ENCODE measurements at places on chromosomes 11 and 22.

DNA sequence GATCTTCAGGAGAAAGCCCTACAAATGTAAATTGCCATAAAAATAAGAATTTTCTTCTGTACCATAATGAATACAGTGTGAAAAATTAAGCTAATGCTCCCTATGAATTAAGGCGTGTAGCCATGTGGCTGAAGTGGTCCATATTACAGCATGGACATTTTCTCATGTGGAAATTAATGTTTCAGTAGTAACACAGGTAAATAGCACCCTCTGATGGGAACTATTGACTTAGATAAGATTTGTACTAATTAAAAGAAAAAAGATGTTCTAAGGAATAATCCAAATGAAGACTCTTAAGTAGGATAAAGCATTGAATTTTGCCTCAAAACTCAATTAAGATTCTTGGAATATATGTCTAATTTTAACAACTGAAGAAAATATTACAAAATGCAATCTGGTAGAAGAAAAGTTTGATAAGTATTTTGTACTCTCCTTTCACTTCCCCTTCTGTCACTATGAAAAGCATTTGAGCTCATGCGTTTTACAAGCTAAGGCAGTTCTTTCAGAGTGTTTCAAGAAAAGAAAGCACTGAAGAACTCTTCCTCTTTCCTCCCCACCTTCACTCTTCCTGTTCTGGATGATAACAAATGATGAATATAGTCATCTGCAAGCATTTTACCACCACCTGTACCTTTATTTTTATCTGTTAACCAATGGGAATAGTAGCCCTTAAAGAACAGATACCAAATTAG, 9.9 kb upstream of the OR8D2 start:
- no peak for DNase-seq

- DNase-seq: no peak
Measured at GRCh38 chr11:761526-762108, 14.4 kb downstream of the TALDO1 start.

DNA sequence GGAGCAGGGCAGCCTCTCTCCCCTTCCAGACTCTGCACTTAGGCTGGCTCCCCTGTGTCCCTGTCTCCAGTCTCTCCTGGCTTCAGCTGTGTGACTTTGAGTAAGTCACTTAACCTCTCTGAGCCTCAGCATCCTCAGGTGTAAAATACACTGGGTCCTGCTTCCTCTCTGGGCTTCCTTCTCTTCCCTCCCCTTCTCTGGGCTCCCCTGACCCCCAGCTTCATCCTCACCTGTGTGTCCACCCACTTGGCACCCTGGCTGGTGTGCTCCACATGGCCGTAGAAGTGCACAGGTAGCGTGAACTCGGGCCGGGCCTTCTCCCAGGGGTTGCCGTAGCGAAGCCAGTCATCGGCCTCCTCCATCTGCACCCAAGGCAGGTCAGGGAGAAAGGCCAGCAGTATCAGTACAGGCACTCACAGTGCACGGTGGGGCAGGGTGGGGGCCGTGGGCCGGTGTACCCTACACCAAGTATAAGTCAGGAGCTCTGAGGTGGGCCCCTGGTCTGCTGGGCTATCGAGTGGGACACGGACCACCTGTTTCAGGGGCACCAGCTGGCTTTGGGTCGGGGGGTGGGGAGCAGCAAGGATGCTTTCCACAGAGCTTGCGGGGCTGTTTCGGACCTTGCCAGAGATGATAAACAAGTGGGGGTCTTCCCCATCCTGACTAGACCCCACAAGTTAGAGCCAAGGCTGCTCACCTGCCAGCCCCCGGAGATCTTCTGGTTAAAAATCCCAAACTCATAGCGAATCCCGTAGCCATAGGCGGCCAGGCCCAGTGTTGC, 2.0 kb downstream of the PYGM start:
- no peak for DNase-seq

- no peak for DNase-seq
Measured at GRCh38 chr11:34215806-34216453, 110.5 kb downstream of the NAT10 start.

GRCh38 chr22:49261616-49262015, 566.1 kb downstream of the BRD1 start:
- DNase-seq: no peak

DNA sequence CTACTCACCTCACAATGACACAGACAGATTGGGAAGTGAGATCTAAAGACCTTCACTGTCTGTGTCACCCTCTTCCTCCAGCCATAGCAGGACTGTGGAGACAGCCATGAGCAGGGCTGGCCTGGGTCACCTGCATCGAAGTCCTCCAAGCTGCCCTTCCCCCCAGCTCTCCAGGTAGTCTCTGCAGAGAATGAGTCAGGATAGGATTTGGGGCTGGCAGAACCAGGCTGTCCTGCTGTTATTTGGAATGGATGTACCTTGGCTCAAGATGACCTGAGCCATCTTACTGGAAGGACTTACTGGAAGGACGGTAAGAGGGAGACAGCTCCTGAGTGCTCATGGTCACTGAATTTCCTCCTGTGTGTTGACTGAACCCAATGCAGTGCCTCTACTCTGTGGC, 29.2 kb downstream of the GGTLC2 start:
- DNase-seq: no peak

- DNase-seq: no peak
Measured at GRCh38 chr11:92295175-92296137, 70.8 kb downstream of the FAT3 start.

GRCh38 chr11:85825616-85826015, 14.7 kb upstream of the SYTL2 start:
- no peak for DNase-seq

DNA sequence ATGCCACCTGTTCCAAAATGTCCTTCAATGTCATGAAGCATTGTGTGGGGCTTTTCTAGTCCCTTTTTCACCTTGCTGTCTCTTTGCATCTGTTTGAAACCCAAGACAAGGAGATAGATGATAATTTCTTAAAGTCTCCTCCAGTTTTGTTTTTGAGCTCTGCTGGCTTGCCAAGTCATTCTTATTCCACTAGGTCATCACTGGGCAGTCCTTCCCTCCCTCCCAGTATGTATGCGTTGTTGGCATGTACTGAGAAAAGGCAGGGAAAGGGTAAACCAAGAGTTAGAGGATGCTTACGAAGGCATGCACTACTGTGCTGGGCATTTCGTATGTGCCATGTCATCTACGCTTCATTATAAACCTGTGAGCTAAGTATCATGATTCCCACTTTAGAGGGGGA, 78.6 kb downstream of the PARVA start:
- DNase-seq: no peak

DNA sequence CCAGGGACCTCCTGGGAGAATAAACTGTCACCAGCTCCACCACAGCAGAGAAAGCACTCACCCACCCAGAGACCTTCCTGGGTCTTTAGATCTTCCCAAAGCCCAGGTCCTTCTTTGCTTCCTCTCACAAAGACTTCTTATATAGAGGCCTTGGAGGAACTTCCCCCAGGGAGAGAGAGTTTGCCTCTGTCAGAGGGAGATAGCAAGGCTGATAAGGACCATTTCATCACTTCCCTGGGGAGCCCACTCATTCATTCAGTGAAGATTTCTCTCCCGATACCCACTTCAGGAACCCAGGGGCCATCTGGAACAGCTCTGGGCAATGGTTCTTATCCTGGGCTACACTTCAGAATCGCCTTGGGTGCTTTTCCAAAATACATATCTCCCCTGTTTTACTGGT, at the start of gene PRG2:
PRG2 (minus strand) TSS at position 116 of the 400 bp plus-strand sequence. CDS start 706 bp downstream, outside the sequence.
- no peak for DNase-seq

DNA sequence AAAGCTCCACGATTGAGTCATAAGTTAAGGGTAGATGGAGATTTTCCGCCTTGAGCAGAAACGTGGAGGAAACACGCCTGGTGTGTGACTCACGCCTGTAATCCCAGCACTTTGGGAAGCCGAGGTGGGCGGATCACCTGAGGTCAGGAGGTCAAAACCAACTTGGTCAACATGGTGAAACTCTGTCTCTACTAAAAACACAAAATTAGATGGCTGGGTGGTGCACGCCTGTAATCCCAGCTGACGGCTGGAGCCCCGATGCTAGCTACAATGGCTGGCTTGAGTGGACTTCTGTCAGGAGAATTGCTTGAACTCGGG, 17.3 kb upstream of the DGCR8 start:
- no peak for DNase-seq

DNA sequence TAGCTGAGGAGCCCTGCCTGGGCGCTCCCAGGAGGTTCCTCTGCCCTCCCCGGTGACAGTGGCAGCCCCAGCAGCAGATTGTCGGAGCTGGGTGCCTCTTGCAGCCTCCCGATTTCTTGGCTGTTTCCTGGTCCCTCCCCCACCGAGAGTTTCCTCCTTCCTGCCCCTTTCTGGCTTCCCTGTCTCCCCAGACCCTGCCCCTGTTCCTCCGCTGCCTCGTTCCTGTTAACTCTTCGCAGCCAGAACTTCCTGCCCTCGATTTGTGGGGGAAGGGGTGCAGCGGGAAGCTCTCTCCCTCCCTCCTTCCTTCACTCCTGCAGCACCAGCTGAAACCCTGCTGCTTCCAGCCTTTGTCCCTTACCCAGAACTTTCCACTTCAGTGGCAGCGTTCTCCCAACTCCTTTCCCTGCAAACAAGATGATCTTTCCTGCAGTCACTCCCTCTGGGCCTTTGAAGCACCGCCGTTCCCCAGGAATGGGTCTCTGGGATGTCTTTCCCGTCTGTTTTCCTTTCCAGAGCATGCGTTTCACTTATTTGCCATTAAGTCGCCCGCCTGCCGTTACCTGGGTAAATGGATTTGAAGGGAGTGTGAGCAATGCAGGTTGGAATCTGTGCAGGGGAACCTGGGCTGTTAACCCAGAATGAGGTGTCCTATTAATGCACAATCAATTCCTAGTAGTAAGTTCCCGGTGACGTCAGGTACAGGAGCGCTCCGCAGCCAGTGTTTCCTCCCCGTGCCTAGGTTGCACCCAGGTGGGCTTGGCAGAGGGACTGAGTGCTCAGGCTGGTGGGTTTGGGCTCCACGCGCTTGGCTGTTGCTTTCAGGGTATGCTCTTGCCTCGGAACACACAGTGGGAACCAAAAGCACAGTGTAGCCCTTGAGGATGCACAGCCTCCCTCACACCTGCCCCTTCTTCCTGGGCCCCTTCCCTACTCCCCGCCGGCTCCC, 4.3 kb downstream of the GRK2 start:
- peak; percentile 96 for DNase-seq

- DNase-seq: no peak
Measured at GRCh38 chr11:102831489-102832440, 11.6 kb downstream of the MMP3 start.

GRCh38 chr22:41092847-41093411, 537 bp downstream of the EP300 start:
- DNase-seq: peak; percentile 42

- DNase-seq: no peak
Measured at GRCh38 chr22:25878933-25879332, 136.9 kb downstream of the MYO18B start.

- no peak for DNase-seq
Measured at GRCh38 chr11:92391364-92391763, 166.7 kb downstream of the FAT3 start.

GRCh38 chr11:64644647-64645275, 53.7 kb downstream of the SLC22A12 start:
- peak; percentile 59 for DNase-seq

GRCh38 chr11:111559800-111560464, 19.4 kb downstream of the LAYN start:
- DNase-seq: no peak

DNA sequence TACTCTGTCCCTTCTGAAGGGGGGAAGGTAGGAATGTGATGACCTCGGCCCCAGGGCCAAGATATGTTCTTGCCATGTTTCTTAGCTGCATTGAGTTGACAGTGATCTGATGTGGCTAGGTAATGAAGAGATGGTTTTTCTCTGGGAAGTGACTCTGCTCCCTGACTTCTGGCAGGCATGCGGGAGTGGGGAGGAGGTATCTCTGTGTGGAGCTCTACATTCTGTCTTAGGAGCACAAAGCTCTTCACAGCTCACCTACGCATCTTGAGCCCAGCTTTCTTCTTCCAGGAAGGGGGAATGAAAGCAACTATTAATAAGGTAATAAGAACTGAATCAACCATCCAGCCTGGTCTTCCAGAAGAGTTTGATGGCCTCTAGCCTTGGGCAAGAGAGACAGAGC, 241.0 kb downstream of the ST3GAL4 start:
- DNase-seq: no peak

- no peak for DNase-seq
Measured at GRCh38 chr11:110432713-110433392, 3.1 kb downstream of the FDX1 start.

- DNase-seq: no peak
Measured at GRCh38 chr11:27623945-27624523, 76.2 kb downstream of the BDNF start.

GRCh38 chr11:1345737-1346513, 36.5 kb upstream of the TOLLIP start:
- no peak for DNase-seq

DNA sequence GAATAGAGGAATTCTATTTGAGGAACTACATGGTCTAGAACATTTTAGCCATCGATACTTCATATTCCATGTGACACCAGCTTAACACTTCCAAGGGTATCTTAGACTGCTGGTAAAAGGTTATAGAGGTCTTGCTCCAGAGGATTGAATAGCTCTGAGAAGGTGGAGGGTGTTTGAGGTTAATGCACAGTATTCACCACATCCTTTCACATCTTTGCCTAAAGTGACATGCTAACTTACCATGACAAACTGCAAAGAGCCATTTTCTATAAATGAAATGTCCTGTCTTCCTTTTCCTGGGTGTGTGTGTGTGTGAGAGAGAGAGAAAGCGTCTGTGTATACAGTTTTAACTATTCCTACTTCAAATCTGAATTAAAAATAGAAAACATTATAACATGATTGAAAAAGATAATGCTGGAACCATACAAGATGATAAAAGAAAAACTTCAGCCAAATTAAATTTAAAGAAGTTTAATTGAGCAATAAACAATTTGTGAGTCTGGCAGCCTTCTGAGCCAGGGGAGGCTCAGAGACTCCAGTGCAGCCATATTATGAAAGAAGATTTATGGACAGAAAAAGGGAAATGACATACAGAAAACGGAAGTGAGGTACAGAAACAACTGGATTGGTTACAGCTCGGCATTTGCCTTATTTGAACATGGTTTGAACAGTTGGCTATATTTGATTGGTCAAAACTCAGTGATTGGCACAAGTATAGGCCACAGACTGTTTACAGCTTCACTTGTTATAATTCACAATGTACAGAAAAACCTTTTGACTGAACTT, 320.9 kb upstream of the CCDC179 start:
- no peak for DNase-seq

DNA sequence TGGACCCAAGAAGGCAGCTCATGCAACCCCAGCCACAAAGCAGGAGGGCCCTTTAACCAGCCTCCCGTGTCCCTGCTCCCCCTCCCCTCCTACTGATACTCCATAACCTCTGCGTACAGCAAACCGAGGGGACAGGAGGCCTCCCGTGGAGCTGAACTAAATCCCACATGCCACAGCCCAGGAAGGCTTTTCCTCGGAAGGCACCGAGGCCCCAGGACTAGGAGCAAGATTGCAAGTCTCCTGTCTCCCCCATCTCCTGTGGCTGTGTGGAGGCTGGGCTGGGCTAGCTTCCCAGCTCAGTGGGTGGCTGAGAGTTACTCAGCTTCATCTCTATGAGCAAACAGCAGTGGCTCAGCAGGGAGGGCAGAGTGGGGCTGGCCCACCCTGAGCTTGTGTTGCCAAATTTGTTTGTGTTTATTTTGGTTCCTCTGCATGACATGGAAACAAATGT, 62.7 kb upstream of the NECTIN1 start:
- DNase-seq: no peak
